ENCODE measurements at places on chromosomes 2 and 18. TPM values are rescaled to one million over a fixed set of nuclear protein-coding genes. Genes with fewer than 3 reads are reported as not detected.

GRCh38 chr2:74267068-74267467 lies 68.7 kb downstream of the MTHFD2 start:
- DNase-seq, result no peak

The QPCT gene
- polyA plus RNA-seq, result 15.1 TPM

- no peak for DNase-seq
Measured at GRCh38 chr18:66235206-66235605, 368.7 kb downstream of the CDH19 start.

- DNase-seq, result no peak
Measured at GRCh38 chr2:191155608-191156071, 4.8 kb upstream of the STAT4 start.

GRCh38 chr18:69985239-69985638 lies 37.6 kb upstream of the CD226 start:
- no peak for DNase-seq

DNA sequence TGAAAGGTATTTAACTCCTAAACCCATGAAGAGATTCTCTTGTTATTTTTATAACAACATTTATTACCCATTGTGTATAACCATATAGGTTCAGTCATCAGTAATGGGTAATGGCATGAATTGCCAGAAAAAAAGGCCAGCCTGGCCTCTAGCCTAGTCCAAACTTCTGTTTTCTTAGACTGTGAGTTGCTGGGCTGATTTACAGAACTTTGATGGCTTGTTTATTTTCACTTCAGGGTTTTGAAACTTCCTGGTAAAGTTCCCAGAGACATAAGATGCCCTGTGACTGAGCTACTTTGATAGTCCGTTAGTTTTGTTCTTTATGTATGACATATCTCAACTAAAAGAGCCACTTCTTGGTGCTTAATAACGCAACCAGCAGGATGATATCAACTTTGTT lies 164.8 kb downstream of the METTL4 start:
- no peak for DNase-seq

The ADGRF3 gene
- polyA plus RNA-seq, result 2.9 TPM

GRCh38 chr2:45643095-45643494 lies 8.4 kb upstream of the PRKCE start:
- DNase-seq, result no peak

GRCh38 chr2:11872247-11872947 lies 126.0 kb downstream of the LPIN1 start:
- DNase-seq, result no peak

GRCh38 chr18:26874283-26874682 lies 8.8 kb upstream of the AQP4 start:
- no peak for DNase-seq

The TRAK2 gene
- polyA plus RNA-seq, result 37.4 TPM

- DNase-seq, result no peak
Measured at GRCh38 chr2:28325567-28326468, 66.8 kb upstream of the FOSL2 start.

The PCARE gene
- 0.32 TPM for polyA plus RNA-seq

GRCh38 chr2:105447476-105447875 lies 48.6 kb upstream of the FHL2 start:
- no peak for DNase-seq

GRCh38 chr2:27988718-27989117 lies 98.2 kb downstream of the BABAM2 start:
- DNase-seq, result no peak

The SERPINB12 gene
- polyA plus RNA-seq, result not detected

GRCh38 chr2:26838121-26838906 lies 9.6 kb upstream of the DPYSL5 start:
- peak; percentile 49 for DNase-seq

GRCh38 chr2:19868701-19869580 lies 32.8 kb downstream of the TTC32 start:
- DNase-seq, result no peak

DNA sequence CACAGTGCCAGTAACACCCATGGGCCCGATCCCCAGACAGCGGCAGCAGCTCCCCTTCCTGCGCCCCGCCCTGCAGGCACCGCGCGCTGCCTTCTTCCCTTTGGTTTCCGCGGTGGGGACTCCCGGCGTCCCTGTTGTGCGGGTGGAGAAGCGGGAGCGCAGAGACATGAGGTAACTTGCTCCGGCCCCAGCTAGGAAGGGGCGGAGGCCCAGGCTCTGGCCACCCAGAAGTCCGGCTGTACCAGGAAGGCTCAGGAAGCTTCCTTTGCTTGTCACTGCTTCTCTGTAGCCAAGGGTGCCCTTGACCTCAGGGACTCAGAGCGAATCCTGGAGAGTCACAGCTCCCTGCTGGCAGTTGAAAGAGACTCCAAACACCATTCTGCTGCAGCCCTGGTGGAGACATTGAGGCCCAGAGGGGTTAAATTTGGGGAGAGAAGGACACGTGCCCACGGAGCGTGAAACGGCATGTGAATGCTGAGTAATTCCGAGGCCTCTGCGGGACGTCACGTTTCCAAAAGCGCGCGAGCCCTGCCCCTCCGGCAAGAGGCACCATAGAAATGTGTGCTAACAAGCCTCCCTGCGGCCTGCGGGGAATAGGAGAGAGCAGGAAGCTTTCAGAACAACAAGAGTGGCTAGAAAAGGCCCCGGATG lies 6.7 kb upstream of the ADCY3 start:
- DNase-seq, result peak; percentile 13

The MTHFD2 gene
- polyA plus RNA-seq, result 25.6 TPM

- DNase-seq, result no peak
Measured at GRCh38 chr2:118841828-118842461, 5.5 kb downstream of the EN1 start.

The ABCG5 gene
- polyA plus RNA-seq, result 0.44 TPM

DNA sequence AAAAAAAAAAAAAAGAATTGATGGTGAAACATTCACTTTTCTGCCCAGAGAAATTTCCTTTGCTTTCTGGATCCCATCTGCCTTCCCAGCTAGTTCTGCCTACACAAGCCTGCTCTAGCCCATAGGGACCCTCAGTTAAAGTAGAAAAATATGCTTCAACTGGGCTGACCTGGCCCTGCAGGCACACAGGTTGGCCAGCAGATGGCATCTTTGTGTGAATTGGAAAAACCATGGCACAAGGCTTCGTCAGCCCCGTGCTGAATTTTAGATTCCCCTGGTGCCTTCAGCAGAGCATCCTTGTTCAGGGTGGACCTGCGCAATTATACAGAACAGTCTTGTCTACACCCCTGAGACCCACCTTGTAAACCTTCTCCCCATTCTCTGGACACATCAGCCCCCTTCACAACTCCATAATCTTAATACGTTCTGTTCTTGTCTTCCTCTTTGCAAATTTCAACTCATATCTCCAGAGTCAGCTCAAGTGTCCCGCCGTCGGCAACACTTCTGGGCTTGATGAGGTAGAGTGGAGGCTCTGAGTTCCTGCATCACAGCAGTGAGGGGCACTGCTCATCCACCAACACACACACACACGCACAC lies 114.5 kb downstream of the INSIG2 start:
- DNase-seq, result no peak

The CPLX4 gene
- 0.24 TPM for polyA plus RNA-seq

GRCh38 chr2:14428056-14428455 lies 204.5 kb upstream of the LRATD1 start:
- DNase-seq, result no peak

The GALNT3 gene
- 15.4 TPM for polyA plus RNA-seq

GRCh38 chr2:86300496-86300895 lies 36.9 kb downstream of the REEP1 start:
- DNase-seq, result no peak

GRCh38 chr2:49770919-49771318 lies 616.6 kb upstream of the FSHR start:
- no peak for DNase-seq

DNA sequence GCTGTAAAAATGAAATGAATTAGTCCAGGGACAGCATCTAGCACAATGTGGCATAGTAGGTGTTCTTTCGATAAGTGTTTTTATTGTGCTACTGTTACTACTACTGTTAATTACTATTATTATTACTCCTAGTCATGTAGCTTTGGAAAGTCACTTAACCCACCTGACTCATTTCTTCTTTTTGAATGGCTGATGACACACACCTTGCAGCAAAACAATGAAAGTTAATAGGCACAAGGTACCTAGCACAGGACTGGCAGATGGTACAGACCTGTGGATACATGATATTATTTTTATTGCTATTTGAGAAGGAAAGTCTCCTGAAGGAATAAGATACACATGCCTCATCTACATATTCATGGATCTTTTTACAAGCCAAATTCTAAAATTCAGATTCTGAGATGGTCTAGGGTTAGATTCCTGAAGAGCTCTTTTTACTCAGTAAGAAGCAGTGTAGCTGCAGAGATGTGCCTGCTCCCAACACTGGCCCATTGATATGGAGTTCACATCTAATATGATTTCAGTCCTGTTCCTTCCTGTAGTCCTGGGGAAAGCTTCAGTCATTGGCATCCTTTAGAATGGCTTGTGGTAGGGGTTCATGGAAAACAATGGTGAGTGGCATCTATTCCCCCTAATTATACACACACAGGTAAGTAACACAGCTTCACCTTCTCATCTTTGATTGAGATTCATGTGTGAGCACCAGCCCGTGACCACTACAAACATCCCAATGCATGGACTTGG lies 7.9 kb upstream of the ERMN start:
- no peak for DNase-seq

- DNase-seq, result no peak
Measured at GRCh38 chr2:70616168-70616694, 62.6 kb upstream of the TGFA start.

The CROCC2 gene
- polyA plus RNA-seq, result 0.09 TPM

The PARD6G gene
- polyA plus RNA-seq, result 31.9 TPM

- DNase-seq, result peak; percentile 70
Measured at GRCh38 chr2:5482929-5483331, 209.3 kb upstream of the SOX11 start.

The C2orf92 gene
- polyA plus RNA-seq, result 25.6 TPM

DNA sequence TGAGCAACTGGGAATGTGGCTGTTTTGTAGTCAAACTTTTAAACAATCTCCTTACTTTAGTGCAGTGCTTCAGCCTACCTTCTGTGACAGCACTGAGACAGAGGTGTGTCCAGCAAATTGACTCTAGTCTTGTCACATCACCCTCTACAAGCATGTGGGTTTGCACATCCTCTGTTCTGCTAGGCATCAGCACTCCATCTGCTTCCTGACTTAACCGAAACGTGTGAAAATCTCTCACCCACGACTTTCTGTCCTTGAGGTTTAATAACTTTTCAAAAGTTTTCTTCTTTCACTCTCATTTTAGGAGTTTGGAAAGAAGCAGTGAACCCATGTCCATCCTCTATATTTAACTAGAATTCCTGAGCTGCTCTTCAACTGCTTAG lies 42.6 kb downstream of the TTR start:
- no peak for DNase-seq

DNA sequence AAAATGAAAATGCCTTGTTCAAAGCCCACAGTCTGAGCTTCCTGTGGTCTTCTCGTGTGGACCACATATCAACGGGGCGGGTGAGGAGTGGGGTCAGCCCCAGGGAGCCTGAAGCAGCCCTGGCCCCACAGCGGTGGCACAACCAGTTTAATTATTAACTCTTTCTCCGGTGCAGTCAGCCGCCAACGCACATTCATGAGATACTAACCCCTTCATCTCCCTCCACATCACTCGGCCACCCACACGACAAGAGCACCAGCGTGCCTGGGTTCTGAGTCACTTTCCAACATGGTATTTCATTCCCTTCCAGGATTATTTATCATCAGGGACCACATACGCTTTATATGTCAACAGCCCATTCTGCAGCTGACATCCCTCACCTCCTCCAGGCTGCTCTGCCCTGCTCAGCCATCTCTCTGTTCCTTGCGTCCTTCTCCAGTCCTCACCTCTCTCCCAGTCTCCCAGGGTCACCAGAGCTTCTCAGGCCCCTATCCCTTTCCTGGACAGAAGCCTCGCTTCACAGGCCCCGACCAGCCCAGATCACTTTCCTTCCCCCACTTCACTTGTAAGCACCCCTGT lies 48.0 kb upstream of the ID2 start:
- DNase-seq, result no peak

The POTEJ gene
- not detected for polyA plus RNA-seq

The CPO gene
- polyA plus RNA-seq, result 1.8 TPM

The MBD2 gene
- 114 TPM for polyA plus RNA-seq

- DNase-seq, result no peak
Measured at GRCh38 chr2:171550613-171551012, 28.3 kb downstream of the CYBRD1 start.

GRCh38 chr2:231425291-231425810 lies 29.8 kb downstream of the B3GNT7 start:
- DNase-seq, result no peak

The TDRD15 gene
- not detected for polyA plus RNA-seq

DNA sequence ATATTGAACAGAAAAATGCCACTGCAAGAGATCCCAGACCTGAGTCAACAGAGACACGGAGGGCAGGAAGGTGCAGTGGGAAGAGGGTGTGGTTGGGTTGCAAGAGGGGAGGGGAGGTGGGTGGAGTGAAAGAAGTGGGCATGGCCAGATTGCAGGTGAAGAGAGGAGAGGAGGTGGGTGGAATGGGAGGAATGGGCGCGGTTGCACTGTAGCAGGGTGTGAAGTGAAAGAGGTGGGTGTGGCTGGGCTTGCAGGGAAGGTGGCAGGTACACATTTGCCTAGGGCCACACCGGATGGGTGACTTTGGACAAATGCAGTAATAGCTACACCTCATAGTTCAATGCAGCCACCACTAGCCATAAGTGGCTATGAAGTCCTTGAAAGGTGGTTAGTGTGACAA lies 71.1 kb downstream of the DOCK10 start:
- DNase-seq, result no peak

Measured in left renal cortex interstitium (tissue), 4 donors.